ENCODE measurements at places on chromosomes 7 and 10.

- peak; percentile 83 for DNase-seq
Measured at GRCh38 chr7:19969859-19970493, 196.6 kb upstream of the TMEM196 start.

DNA sequence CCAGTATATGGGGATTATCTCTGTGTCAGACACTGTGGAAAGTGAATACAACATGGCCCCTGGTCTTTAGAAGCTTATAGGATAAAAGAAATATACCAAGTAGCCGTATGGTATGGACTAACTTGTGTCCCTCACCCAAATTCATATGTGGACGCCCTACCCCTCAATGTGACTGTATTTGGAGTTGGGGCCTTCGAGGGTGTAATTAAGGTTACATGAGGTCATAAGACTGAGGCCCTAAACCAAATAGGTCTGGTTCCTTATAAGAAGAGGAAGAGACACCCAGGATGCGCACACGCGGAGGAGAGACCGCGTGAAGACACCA, 36.3 kb downstream of the ASB13 start:
- no peak for DNase-seq

DNA sequence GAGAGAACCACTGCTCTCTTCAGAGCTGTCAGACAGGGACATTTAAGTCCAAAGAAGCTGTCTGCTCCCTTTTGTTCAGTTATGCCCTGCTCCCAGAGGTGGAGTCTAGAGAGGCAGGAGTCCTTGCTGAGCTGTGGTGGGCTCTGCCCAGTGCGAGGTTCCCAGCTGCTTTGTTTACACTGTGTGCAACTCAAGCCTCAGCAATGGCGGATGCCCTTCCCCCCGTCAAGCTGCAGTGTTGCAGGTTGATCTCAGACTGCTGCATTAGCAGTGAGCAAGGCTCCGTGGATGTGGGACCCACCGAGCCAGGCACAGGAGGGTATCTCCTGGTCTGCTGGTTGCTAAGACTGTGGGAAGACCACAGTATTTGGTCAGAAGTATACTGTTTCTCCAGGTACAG, 438.9 kb downstream of the ARL4A start:
- DNase-seq: no peak

DNA sequence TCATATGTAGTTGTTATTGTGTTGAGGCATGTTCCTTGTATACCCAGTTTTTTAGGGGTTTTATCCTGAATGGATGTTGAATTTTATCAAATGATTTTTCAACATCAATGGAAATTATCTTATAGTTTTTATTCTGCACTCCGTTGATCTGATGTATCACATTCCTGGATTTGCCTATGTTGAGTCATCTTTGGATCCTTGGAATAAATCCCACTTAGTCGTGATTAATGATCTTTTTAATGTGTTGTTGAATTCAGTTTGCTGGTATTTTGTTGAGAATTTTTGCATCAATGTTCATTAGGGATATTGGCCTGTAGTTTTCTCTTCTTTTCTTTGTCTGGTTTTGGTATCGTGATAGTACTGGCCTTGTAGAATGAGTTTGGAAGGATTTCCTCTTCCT, 648.6 kb upstream of the GRM3 start:
- DNase-seq: no peak

- no peak for DNase-seq
Measured at GRCh38 chr10:45091968-45092367, 91.2 kb downstream of the ZNF22 start.

DNA sequence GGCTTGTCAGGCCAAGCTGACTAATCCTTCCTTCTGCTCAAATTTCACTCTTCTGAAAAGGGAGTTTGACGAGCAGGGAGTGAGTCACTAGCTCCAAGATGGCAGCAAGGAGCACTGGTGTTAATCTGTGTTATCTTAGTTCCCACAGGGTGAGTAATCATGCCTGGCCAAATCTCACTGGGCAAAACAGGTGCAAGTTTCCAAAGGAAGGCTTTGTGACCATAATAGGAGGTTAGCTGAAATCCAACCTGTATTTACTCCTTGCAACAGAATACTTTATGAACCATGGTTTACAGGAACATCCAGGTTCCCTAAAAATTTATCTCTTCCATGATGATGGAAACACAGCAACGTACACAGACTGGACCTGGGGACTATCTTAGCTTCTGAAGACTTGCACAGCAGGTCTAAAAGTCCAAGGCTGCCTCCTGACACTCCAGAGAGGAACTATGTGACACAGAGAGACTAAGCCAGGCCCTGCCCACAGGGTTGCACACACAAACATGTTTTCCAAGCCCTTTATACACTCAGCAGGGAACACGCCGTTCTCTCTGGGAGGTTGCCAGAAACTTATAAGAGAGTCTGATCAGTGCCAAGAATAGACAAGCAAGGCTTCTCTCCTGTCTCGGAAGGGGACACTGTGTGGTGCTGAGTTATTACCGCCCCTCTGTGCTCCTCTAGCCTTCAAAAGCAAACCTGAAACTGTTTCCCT, 46.3 kb downstream of the PDK4 start:
- DNase-seq: no peak

- peak; percentile 29 for DNase-seq
Measured at GRCh38 chr10:49634069-49634660, 20.3 kb downstream of the CHAT start.

DNA sequence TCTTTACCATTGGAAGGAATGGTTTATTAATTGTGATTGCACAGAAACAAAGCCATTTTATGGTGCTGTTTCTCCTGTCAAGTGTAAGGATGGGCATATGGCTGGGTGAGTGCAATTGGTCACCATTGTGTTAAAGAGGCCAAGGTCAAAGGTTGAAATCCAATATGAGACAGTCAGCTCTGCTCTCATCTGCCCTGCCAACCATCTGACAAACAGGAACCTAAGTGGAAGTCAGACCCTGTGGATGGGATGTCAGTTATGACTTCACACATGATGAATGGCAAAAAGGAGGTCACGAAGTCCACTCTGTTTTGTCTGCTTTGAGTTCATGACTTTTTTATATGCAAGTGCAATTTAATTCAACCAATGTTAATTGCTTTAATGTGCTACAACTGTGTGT, 172.7 kb upstream of the TMEM229A start:
- DNase-seq: no peak

- DNase-seq: no peak
Measured at GRCh38 chr7:132415259-132415658, 161.0 kb downstream of the PLXNA4 start.

DNA sequence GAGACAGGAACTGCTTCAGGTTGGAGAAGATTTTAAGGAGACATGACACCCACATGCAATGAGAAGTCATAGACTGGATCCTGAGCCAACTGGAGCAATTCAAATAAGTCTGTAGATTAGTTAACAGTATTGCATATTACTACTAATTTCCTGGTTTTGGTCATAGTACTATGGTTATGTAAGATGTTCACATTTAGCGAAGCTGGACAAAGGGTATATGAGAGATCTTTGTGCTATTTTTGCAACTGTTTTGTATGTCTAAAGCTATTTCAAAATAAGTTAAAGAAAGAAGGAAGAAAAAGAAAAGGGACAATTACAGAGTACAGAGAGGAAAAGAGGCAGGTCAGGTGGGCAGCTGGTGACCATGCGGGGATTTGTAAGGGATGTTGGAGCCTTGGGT, 116.5 kb upstream of the SVIL start:
- no peak for DNase-seq

DNA sequence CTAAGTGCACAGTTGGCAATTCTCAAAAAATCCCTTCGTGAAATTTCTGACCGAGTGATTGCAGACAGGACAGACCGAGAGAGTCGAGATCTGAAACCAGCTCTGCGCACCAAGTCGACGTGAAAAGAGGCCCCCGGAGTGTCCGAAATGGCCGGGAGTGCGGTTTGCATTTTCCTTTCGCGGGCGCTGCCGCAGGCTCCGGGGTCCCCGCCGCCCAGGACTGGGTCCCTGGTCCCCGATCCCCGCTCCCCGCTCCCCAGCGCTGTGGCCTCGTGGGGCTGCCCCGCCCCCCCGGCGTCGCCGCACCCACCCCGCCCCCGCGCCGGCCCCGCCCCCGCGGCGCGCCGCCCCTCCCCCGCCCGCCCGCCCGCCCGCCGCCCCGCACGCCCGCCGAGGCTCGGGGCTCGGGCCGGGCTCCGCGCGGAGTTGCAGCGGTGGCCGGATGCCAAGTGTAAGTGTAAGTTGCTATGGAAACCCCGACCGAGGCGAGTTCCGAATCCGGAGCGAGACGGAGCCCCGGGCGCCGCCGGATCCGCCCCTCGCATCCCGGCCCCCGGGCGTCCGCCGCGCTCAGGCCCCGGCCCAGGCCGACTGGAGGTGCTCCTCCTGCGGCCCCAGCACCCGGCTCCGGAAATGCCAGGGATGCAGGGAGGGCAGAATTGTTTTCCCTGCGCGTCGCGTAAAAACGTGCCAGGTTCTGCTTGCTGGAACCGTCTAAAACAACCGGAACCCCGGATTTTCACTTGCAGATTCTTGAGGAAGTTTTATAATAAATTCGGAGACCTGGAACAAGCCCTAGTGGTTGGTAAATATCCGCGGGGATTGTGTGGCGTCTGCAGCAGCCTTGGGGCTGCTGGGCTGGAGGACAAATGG, 4.6 kb downstream of the BMI1 start:
- peak; percentile 79 for DNase-seq

- no peak for DNase-seq
Measured at GRCh38 chr7:106367664-106368063, 82.9 kb upstream of the NAMPT start.

GRCh38 chr10:122516734-122517133, 43.8 kb upstream of the DMBT1 start:
- DNase-seq: no peak

GRCh38 chr7:22193450-22193983, 163.4 kb downstream of the RAPGEF5 start:
- no peak for DNase-seq

All from Caco-2 (cell line).